ENCODE measurements at places on chromosomes 2 and 18.

GRCh38 chr2:132645722-132646539 lies 24.1 kb downstream of the LYPD1 start:
- DNase-seq = no peak

- DNase-seq = no peak
These were observed 125.1 kb downstream of the SLC39A10 start for GRCh38 chr2:195782156-195782555.

GRCh38 chr18:371609-371982 lies 103.7 kb upstream of the THOC1 start:
- no peak for DNase-seq

GRCh38 chr18:48794251-48794970 lies 156.4 kb downstream of the SMAD7 start:
- no peak for DNase-seq

GRCh38 chr18:69787825-69788547 lies 159.7 kb downstream of the CD226 start:
- no peak for DNase-seq

- peak; percentile 27 for DNase-seq
These were observed 2.9 kb downstream of the MXD1 start for GRCh38 chr2:69917852-69918251.

DNA sequence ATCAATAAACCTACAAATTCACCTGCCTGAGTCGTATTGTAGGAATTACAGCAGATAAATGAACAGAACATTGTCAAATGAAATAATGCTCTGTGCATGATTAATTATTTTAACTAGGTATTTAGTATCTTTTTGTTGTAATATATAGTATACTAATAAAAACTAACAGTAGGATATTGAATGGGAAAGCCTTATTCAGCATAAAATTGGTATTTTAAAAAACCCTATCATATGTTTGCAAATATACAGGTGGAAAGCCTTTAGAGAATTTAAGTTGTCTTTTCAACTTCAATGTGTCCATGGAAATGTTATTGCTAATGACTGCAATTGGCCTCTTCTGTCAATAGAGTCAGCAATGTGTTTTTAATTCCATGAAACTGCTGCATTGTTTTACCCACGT lies 40.8 kb upstream of the SLC35F5 start:
- no peak for DNase-seq

DNA sequence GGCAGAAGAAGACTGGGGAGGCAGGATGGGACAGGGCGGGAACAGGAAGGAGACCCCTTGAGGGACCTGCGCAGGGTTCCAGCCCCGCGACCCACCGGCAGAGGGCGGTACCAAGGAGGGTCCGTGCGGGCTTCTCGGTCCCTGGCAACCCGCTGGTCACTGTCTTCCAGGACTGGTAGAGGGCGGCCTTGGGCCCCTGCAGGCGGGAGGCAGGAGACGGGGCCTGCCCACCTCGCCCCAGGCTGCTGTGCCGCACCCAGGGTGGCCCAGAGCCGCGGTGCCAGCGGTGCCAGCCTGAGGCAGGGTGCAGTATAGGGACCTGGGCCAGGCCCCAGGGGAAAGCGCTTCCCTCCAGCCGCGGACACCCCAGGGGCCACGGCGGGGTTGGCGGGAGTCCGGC lies 34.5 kb downstream of the NEURL3 start:
- DNase-seq = no peak

- DNase-seq = no peak
These were observed 232.8 kb downstream of the DYM start for GRCh38 chr18:49227441-49228165.

DNA sequence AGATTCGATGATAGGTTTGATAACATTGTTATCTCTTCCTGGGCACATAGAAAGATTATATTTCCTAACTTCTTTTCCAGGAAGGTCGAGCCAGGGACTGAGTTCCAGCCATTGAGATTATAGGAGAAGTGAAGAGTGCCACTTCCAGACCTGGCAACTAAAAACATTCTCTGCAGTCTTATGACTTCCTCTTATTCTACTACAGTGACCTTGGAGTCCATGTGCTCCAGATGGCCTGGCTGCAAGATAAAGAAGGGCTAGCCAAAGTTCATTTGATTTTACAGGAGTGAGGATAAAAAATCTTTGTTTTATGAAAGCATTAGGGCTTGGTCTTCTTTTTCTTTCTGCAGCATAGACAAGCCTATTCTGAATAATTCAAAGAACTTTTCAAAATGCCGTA lies 363.0 kb downstream of the FSIP2 start:
- DNase-seq = no peak

DNA sequence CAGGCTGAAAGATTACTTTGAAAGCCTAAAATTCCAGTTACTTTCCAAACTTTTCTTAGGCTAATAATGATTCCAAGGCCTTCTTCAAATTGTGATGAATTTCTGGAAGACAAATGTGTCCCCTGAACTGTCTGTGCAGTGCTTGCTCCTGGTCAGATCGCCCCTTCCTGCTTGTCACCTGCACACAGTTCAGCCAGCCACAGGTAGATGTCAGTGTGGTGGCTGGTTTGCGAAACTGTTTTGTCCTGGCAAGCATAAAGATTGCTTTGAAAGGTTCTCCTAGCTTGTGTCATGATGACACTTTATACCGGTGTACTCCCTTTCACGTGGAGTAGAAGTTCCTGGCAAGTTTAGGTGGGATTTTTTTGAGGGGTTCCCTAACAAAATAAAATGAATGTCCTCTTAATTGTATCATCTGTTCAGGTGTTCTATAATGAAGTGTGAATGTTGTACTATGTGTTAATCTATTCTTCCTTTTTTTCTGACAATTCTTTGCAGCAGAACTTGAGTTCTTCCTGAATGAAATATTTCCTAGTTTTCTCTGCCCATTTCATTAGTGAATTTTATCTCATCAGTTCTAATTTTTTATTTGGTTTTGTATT lies 298.8 kb downstream of the ZNF407 start:
- DNase-seq = no peak

DNA sequence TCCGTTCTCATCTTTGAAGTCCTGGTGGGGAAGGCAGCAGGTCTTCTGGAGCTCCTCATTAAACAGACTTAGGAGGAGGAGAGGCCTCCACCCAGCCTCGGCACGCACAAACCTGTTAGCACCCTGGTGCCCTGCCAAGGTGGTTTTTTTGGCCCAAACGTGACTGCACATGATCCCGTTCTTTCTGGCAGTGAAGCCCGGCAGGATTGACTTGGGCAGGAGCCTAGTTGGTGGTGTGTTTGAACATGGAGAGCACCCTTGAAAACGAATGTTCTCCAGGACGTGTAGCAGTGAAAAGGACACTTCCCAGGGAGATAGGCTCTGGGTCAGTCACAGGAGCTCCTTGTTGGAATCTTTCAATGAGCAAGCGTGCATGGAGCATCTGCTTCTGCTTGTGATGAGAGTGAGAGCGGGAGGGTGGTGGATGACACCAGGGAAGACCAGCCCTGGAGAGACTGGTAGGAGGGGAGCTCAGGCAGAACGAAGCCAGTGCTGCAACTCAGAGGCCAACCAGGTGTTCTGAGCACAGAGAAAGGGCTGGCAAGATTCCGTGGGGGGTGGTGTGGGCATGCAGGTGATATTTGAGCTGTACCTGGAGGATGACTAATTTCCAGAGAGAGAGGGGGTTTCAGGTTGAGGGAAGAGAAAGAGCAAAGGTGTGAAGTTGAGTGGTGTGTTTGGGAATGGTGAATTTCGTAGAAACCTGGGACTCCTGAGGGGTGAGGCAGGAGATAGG lies 73.8 kb downstream of the TANC1 start:
- DNase-seq = no peak

- DNase-seq = no peak
These were observed 51.0 kb upstream of the BCL2L11 start for GRCh38 chr2:111069722-111070121.

- no peak for DNase-seq
These were observed 319.9 kb upstream of the SLC14A2 start for GRCh38 chr18:45295388-45295787.

DNA sequence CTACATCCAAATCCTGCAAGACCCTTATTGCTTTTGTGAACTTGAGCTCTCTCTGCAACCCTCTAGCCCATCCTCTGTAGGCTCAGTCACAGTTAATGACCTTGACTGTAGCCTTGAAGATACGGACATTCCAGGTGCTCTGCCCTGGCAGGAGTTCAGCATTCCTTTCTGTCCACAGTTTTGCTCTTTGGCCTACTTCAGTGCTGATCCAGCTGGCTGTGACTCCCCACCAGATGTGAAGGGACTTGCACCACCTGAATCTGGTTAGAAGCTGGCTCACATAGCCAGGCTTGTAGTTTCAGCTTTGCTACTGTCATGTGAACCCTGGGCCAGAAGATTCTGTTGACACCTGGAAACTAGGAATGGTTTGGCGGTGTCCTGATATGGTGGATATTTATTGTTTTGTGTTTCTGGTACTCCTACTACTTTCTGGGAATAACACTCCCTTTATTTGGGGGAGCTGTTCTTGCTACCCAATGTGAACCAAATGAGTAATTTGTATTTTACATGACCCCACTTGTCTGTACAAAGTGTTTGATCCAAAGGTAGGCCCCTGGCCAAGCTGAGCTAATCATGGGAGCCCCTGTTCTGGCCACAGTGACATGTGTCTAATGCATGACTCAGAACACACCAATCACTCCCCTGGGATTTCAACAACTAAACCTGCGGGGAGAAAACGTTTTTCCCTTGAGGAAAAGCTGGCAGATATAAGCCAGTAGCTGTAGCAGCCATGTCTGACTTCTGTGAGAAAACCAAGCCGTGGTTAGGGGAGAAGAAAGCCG lies 73.4 kb downstream of the CDCA7 start:
- DNase-seq = no peak

GRCh38 chr2:240602266-240603050 lies 15.9 kb downstream of the CAPN10 start:
- no peak for DNase-seq

DNA sequence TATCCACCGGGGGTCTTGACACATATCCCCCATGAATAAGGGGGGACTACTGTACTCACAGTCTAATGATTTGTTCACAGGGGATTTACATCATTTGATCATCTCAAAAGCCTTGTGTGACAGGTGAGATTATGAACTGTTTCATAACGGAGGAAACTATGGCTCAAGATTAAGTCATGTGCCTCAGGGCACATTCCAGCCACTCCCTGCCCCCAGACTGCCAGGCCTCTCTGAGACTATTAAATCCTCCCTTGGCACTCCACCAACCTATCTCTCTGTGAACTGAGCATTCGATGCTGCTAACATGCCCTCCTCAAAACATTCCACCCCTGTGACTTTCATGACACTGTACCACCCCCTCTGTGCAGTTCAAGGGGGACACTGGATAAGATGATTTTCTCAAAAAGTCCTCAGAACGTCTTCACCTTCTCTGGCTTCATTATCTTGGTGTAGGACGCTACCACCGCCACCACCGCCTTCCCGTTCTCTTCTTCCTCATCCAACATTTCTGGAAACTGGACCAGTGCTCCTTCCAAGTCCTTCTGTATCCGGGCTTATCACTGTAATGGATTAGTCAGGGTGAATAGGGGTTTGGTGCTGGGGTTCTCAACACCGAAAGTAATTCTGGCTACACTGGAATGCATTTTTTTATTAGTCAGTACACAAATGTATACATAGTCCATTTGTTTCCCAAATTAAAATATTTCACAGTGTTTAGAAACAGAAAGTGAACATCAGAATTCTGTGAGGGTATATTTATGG lies 169.6 kb downstream of the KCNS3 start:
- peak; percentile 79 for DNase-seq

DNA sequence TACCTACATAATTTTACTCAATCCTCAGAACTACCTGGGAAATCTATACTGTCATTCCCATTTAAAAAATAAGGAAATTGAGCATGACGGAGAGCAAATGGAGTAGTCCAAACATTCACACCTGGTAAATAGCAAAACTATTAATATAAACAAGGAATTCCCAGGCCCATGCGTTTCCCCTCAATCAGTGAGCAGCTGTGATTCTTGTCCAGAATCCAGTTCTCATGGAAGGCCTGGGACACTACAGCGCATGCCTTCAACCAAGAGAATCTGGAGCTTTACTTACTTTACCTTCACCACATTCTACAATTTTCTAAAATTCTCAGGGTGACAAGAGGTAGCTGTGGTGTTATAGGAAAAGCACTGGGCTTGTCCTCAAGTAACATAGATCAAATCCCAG lies 259.0 kb downstream of the LRATD1 start:
- no peak for DNase-seq

- DNase-seq = no peak
These were observed 190.7 kb downstream of the ICOS start for GRCh38 chr2:204127238-204127637.

GRCh38 chr2:190887089-190887488 lies 6.5 kb downstream of the GLS start:
- DNase-seq = no peak

GRCh38 chr2:1037066-1037465 lies 86.4 kb downstream of the SNTG2 start:
- DNase-seq = no peak

DNA sequence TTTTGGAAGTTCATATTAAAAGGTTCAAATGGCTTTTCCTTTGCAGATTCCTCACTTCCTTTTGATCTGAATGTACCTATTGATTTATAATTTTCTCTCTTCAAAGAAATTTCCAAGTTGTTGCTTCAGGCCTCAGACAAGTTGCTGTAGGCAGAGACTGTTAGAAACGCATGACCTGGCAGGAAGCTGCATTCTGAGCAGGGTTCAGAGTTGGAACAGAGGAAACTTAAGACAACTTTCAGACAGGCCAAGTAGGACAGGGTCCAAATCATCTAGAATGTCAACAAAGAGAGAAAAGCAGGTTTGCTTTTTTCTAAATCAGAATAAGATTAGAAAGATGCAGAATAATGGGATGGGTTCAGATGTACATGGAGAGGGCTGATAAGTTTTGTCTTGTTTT lies 416.3 kb downstream of the LRP1B start:
- DNase-seq = no peak

DNA sequence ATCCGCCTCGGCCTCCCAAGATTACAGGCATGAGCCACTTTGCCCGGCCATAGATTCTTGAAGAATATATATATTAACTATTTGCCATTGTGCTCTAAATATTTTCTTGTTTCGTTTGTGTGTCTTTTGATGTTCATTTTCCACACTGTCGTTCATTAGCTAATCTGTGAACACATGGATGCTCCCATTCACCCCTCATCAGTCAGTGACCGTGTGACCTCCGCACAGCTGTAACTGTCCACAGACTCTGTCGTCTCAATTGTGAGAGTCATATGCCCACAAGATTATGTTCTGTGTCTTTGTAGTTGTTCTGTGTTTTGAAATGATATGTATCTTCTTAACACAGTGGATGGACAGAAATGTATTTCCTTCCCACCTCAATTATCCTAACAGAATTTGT lies 29.6 kb downstream of the RAMP1 start:
- DNase-seq = no peak

DNA sequence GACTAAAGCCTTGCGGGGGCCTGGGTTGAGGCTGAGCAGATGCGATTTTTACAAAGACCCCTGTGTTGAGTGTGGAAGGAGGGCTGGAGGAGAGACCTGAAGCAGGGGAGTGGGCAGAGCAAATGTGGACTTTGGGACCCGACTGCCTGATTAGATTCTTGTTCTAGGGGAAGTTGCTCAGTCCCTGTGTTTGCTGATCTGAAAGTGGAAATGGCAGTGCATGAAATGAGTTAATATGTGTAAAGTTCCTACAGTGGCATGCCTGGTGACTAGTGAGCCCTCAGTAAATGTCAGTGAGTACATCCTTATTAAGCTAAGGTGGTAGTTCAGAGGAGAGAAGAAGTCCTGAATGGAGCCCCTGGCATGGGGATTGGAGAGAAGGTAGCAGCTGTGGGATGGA lies 52.3 kb downstream of the ARMC9 start:
- DNase-seq = no peak
